Stimulated activated CD4-positive, alpha-beta T cell treated with anti-CD3 and anti-CD28 coated beads, TNF-alpha, amount 100 ng/mL, for 4 hours (primary cell): ENCODE measurements at places on chromosomes 12 and 14.

DNA sequence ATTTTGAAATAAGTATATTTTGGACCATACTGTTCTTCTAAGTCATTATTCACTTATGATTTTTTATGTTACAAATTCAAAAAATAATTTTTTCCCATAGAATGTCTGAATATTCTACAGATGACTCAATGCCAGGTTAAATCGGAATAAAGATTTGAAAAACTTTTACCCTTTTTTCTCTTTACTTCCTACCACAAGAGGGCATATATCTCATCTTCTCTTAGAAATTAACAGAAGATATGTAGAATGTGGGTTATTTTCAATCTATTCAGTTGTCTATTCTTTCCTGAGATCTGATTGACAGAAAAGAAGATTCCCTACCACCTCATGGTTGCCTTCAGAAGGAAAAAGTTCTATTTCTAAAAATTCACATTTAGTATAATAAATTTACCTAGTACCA is 53.0 kb upstream of the KITLG start:
- DNase-seq, result no peak

GRCh38 chr14:53432378-53432802 is 279.3 kb upstream of the DDHD1 start:
- DNase-seq, result no peak

DNA sequence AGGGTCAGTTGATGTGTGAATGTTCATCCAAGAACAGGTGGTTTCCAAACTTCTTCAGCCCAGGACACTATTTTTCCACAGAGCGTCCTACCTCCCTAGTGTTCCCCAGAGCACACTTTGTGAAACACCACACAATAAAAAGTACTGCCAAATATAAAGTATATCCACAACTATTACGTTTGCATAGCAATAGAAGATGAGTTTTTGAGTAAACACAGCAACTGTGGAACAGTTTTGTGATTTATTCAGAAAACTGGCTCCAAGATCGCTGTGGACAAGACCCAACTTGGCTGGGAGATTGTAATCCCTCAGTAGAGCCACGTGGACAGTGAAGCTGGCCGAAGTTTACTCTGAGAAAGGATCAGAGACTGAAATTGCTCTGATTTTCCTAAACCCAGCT is 14.5 kb upstream of the MAP1LC3B2 start:
- no peak for DNase-seq

DNA sequence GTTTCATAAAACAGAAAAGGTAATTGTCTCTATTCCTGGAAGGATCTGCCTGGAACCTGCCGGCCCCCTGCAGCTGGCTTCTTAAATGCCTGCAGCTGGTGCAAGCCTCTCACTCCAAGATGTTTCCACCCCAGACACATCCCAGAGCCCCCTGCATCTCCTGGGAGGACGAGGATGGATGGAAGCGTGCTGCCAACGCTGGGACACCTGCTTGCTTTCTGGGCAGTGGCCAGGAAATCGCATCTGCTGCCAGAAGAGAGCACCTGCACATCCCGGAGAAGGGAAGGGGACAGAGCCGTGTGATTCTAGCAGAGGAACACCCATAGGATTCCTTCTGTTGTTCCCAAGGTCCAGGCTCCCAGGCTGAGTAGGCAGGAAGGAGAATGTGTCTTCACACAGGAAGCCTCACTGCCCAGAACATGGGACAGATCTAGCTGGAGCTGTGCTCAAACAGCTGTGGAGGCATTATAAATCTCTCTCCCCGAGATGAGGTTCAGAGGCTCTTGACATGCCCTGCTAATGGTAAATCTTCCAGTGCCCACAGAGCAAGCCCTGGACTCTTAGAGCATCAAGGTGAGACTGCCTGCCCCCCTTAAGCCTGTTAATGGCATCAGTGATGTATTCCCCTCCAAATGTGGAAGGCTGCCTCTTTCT is 138.8 kb upstream of the MAP1LC3B2 start:
- no peak for DNase-seq

GRCh38 chr14:73741386-73741875 is 27.2 kb upstream of the PNMA1 start:
- DNase-seq, result no peak
